ENCODE measurements at places on chromosomes 12 and 14. TPM values are rescaled to one million over a fixed set of nuclear protein-coding genes. Genes with fewer than 3 reads are reported as not detected.

Gene CCNK
- polyA plus RNA-seq, result 39.9 TPM

Gene DLK1
- polyA plus RNA-seq, result 1,479 TPM

Gene OTOGL
- polyA plus RNA-seq, result 0.56 TPM

Gene REM2
- polyA plus RNA-seq, result 0.12 TPM

Gene TC2N
- 1.8 TPM for polyA plus RNA-seq

Gene SYNDIG1L
- polyA plus RNA-seq, result not detected

Gene P2RX2
- polyA plus RNA-seq, result not detected

Gene KIF26A
- 13.1 TPM for polyA plus RNA-seq

Gene PRB3
- polyA plus RNA-seq, result not detected

Gene ATL1
- 5.5 TPM for polyA plus RNA-seq

Gene CEBPE
- not detected for polyA plus RNA-seq

Gene HNRNPC
- polyA plus RNA-seq, result 446 TPM

Gene LGR5
- polyA plus RNA-seq, result 18.3 TPM

Gene SETD1B
- 7.3 TPM for polyA plus RNA-seq

Gene PSMB5
- 223 TPM for polyA plus RNA-seq

Gene RITA1
- polyA plus RNA-seq, result 7.6 TPM

Gene ERH
- polyA plus RNA-seq, result 669 TPM

Gene SIX6
- polyA plus RNA-seq, result not detected

Gene IQSEC3
- 3.8 TPM for polyA plus RNA-seq

Gene TAS2R9
- polyA plus RNA-seq, result not detected

Gene SLCO1C1
- polyA plus RNA-seq, result 0.24 TPM

Gene RNASE1
- 193 TPM for polyA plus RNA-seq

Gene ADAM21
- 0.46 TPM for polyA plus RNA-seq

Gene PLEKHD1
- 0.59 TPM for polyA plus RNA-seq

Gene AVPR1A
- 5.8 TPM for polyA plus RNA-seq

Gene VAMP1
- polyA plus RNA-seq, result not detected

Gene RSRC2
- polyA plus RNA-seq, result 127 TPM

Gene CDCA3
- 31.8 TPM for polyA plus RNA-seq

Gene SYNE3
- 12.5 TPM for polyA plus RNA-seq

Gene GEMIN2
- polyA plus RNA-seq, result 21.6 TPM

Gene CLEC2B
- polyA plus RNA-seq, result 2.1 TPM

Gene OR4E2
- not detected for polyA plus RNA-seq

Gene TAS2R19
- polyA plus RNA-seq, result 1.5 TPM

Gene RAN
- 330 TPM for polyA plus RNA-seq

Gene RASSF3
- polyA plus RNA-seq, result 73.7 TPM

Gene HOXC11
- not detected for polyA plus RNA-seq

Gene TSPAN31
- polyA plus RNA-seq, result 41.0 TPM

Gene TDRD9
- polyA plus RNA-seq, result 2.0 TPM

Gene KSR2
- 0.12 TPM for polyA plus RNA-seq

Gene SYNE2
- polyA plus RNA-seq, result 59.3 TPM

Gene CD163L1
- 10.6 TPM for polyA plus RNA-seq

Gene C3AR1
- polyA plus RNA-seq, result 5.3 TPM

Gene FAM181A
- polyA plus RNA-seq, result not detected

Gene APOLD1
- 10.3 TPM for polyA plus RNA-seq

Gene SERPINA9
- not detected for polyA plus RNA-seq

Gene PARP11
- polyA plus RNA-seq, result 10.3 TPM

Gene COCH
- polyA plus RNA-seq, result 8.7 TPM

Gene DAO
- polyA plus RNA-seq, result 0.23 TPM

Gene OLR1
- polyA plus RNA-seq, result 2.5 TPM

Gene AHNAK2
- polyA plus RNA-seq, result 20.4 TPM

Gene ERBB3
- polyA plus RNA-seq, result 259 TPM

Gene DHH
- 0.99 TPM for polyA plus RNA-seq
